ENCODE measurements at places on chromosomes 13 and 19.

- DNase-seq = no peak
Observed at GRCh38 chr19:43678512-43679261, 8.7 kb upstream of the PLAUR start.

DNA sequence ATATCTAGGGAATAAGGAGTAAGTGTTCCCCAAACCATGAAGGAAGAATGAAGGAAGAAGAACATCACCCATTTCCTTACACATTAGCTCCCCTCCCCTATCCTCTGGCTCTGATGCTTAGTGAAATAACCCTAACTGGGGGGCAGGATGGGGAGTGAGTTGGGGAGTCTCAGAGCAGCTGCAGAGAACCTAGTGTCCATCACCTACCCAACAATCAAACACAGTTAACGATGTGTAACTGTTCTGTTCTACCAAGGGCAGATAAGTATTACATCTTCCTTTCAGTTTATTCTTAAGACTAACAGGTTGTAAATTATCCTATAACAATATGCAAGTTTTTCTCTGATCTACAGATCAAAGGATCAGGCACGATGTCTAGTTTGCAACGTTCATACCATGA lies 12.8 kb downstream of the ELF1 start:
- DNase-seq = no peak

- no peak for DNase-seq
Observed at GRCh38 chr13:39253774-39254173, 215.5 kb downstream of the NHLRC3 start.

DNA sequence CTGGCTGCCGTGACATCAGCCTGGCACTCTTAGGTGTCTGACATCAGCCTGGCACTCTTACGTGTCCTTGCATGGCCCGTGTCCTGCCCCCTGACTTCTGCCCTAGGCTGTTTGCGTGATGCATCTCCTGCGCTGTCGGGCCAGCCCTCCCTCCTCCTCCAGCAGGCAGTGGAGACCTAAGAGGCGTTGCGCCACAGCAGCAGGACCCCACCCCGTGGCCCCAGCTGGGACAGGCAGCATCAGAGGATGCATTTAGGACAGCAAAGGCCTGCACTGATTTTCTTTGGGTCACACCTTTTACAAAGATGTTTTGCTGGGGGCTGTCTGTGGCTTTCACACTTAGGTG lies 65.3 kb downstream of the GPR12 start:
- DNase-seq = no peak

- no peak for DNase-seq
Observed at GRCh38 chr19:29381353-29382203, 144.2 kb upstream of the VSTM2B start.

GRCh38 chr13:112333756-112334543 lies 42.2 kb upstream of the SPACA7 start:
- no peak for DNase-seq

- no peak for DNase-seq
Observed at GRCh38 chr19:23823952-23824389, 65.3 kb upstream of the ZNF681 start.

DNA sequence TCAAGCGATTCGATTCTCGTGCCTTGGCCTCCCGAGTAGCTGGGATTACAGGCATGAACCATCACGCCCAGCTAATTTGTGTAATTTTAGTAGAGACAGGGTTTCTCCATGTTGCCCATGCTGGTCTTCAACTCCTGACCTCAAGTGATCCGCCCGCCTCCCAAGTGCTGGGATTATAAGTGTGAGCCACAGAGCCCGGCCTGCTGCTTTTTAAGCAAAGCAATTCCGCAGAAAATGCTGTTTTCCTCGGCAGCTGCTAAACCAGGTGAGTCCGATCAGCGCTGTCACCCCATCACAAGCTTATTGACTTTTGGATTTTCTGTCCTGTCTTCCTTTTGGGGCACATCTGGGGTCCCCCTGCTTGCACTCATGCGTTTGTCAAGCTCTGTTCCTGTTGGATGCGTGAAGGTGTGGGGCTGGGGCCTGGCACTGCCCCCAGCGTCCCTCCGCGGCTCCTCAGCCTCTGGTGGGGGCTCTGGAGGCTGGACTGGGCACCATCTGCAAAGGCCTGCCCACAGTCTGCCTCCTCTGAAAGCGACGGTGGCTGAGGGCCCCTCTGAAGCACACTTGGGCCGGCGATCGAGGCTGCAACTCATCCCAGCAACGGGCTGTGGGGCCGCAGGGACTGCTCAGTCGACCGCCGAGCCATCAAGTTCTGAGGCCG lies 25.7 kb downstream of the CEBPG start:
- DNase-seq = no peak

GRCh38 chr19:53980539-53981375 lies 10.7 kb upstream of the CACNG6 start:
- no peak for DNase-seq

DNA sequence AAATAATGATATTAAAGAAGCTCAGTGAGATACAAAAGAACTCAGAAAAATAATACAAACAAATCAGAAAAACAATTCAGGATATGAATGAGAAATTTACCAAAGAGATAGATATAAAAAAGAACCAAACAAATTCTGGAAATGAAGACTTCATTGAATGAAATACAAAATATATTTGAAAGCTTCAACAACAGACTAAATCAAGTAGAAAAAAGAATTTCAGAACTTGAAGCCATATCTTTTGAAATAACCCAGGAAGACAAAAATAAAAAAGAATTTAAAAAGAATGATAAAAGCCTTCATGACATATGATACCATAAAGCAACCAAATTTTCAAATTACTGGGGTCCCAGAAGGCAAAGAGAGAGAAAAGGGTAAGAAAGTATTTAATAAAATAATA lies 9.6 kb downstream of the LEUTX start:
- DNase-seq = no peak

- peak; percentile 82 for DNase-seq
Observed at GRCh38 chr19:12833738-12834565, 427 bp downstream of the RTBDN start.

DNA sequence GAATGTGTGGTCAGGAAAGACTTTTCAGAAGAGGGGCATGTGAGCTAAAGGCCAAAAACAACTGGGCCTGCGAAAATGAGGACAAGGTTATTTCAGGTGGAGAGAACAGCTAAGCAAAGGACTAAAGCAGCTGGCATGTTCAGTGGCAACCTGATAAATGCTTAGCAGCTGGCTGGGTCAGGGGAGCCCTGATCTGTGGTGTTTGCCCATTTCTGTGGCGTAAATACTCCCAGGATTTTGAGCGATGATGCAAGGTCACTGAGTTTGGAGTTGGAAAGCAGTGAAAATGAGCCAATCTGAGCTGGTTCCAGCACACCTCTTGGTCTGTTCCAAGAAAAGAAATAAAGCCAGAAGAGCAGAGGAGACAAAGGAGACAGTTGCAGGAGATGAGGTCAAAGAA lies 704.3 kb downstream of the UQCRFS1 start:
- DNase-seq = no peak

- DNase-seq = no peak
Observed at GRCh38 chr19:3054972-3055740, 7.1 kb downstream of the TLE5 start.

DNA sequence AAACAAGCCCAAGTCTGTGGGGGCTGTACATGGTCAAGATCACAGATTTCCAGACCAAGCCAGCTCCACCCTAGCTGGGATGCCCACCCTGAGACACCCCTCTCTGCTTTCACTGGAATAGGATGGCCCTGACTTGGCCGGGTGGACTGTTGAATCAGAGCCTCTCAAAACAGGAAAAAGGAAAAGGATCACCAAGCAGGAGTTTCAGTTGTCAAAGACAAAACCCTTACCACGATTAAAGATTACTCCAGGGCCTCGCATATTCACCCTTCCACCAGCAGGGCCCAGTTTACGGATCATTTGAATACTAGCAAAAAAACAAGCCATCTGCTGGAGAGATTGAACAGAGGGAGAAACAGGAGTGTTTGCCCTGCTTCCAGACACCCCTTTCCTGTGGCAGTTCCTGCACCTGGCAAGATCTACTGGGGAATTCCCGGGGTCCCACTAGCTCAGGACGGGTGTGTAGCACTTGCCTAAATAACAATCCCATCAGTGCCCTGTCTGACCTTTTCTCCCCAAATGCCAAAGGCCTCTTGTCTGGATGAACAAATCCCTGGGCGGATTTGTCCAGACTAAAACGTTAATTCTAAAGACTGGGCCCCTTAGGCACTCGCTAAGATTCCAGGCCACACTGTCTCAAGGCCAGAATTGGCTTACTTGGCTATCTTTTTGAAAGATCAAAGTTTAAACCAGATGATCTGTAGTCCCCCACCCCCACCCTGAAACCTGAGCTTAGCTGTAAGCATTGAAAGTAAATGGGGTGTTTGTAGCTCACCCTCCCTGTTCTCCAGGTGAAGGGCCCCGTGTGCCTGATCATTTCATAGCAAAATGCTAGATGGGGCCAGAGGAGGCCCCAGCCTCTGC lies 38.4 kb downstream of the ACTN4 start:
- peak; percentile 59 for DNase-seq

DNA sequence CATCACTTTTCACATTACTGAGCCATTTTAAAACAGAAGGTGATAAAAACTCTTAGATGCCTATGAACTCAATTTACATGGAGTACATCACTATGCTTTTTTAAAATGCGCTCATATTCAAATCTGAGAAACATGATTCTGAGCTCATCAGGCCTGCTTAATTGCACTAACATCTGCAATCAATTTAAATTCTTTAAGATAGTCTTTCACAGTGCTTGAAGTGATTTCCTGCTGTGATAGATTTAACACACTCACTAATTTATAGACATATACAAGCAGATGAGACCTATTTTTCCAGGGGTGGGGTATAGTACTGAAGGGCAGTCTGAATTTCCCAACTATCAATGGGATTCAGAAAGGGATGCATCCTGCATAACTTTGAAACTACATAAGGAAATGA lies 82.9 kb downstream of the DIAPH3 start:
- no peak for DNase-seq
